ENCODE measurements at places on chromosomes 2 and 18.

DNA sequence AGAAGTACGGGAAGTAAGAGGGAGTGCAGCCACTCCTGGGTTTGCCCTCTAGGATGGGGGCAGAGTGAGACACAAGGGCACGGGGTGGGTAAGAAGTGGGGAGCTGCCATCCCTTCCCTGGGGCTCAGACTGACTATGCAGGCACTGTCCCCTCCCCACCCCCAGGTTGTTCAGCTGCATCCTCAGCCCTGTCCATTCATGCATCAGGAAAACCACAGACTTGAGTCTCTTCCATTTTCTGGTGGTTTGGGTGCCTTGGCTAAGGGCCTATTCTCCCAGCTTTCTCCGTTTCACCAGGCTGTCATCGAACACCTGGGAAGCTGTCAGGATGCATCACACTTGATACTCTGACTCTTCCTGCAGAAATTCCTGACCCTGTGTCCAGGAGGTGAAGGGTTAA, 111.9 kb downstream of the TFCP2L1 start:
- DNase-seq = no peak

- DNase-seq = no peak
These were observed 150.6 kb downstream of the EXOC6B start for GRCh38 chr2:72674982-72675915.

DNA sequence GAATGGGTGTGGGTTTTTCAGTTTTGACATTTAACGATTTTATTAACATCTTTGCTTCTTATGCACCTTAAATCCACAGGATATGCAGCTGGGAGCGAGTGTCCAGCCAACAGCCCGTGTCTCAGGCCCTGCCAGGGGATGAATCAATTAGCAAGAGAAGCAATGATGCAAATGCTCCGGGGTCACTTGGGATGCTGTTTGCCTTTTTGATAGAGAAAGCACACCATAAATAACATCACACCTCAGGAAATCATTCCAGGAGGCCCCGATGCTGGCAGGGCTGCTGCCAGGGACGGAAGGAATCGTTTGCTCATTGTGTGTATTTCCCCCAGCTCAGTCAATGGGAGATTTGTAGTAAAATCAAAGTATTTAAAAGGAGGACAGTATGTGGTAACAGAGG, 394.0 kb upstream of the HNRNPA3 start:
- no peak for DNase-seq

- no peak for DNase-seq
These were observed 4.8 kb upstream of the MALL start for GRCh38 chr2:110120171-110121051.

- no peak for DNase-seq
These were observed 214.4 kb downstream of the GLI2 start for GRCh38 chr2:120949957-120950590.

GRCh38 chr2:73897240-73897583, 4.4 kb downstream of the ACTG2 start:
- DNase-seq = no peak

All from fibroblast of pulmonary artery (primary cell).